ENCODE measurements at places on chromosomes 2 and 18.

- DNase-seq: no peak
Observed at GRCh38 chr2:135072125-135072997, 20.3 kb downstream of the RAB3GAP1 start.

GRCh38 chr2:225428360-225428759 lies 28.9 kb downstream of the NYAP2 start:
- DNase-seq: no peak

DNA sequence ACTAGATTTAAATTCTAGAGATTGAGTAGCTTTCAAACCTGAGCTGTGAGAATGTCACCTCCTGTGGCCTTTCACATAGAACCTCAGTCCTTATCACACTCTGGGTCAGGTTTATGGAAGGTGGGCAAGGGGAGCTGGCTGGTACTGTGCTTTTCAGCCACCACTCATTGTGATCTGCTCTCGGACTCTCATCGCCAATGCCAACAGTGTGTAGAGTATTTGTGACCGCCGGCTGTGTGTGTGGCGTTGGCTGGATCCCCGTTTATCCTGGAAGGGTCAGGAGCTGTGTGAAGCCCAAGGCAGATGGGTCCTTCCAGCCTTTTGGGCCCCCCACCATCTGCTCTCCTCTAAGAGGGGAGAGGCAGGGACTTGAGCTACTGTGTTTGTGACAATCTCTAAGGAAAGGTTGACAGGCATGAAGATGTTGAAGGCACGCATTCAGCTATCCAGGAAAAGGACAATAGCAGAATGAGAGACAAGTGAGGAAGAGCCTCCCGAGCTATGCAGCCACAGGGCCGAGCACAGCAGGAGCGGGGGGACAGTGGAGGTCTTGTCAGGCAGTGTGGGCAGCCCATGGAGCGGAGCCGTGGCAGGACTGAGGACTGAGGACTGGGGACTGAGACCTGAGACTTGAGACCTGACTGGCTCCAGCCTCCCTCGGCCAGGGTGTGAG lies 107.1 kb upstream of the TPO start:
- DNase-seq: no peak

GRCh38 chr2:134670955-134671354 lies 47.8 kb downstream of the TMEM163 start:
- DNase-seq: no peak

DNA sequence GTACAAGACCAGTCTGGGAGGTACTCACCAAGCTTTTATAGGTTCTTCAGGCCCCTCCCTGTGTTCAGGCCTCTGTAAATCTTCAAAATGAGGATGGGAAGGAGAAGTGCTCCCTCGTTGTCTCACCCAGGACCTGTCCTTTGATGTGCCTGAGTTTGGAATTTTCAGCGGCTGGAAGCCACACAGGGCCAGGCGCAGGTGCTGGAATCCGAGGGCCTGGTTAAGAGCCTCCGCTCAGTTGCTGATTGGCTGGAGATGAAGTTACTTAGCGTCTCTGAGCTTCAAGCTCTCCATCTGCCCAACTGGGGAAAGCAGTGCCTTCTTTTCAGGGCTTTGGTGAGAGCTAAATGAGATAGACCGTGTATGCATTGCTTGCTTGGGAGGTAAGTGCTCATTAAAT lies 30.0 kb downstream of the HJURP start:
- no peak for DNase-seq

- no peak for DNase-seq
Observed at GRCh38 chr2:64632835-64633819, 20.6 kb downstream of the SERTAD2 start.

DNA sequence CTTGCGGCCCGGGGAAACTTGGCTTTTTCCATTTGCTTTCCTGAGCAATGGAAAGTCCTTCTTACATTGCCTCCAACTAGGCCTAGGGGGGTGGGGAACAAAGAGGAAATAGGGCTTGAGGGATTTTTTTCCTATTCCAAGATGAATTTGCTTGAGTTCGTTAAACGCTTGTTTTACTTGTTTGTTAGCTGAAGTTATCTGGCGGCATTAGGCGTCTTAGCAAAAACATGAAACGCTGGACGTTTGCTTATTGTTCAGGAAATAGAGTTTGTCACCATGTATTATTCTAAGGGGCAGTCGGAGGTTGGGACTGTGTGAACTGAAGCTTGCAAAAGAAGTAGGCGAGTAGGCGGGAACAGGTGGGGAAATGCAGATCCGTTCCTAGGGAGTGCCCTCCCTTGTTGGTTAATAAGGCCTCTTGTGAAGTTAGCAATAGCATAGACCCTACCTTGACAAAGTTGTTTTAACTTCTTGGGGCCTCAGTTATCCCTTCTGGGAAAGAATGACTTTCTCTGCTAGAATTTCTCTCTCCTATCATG lies 1.9 kb downstream of the CABLES1 start:
- DNase-seq: no peak

GRCh38 chr2:164937864-164938401 lies 17.4 kb downstream of the SLC38A11 start:
- DNase-seq: no peak

DNA sequence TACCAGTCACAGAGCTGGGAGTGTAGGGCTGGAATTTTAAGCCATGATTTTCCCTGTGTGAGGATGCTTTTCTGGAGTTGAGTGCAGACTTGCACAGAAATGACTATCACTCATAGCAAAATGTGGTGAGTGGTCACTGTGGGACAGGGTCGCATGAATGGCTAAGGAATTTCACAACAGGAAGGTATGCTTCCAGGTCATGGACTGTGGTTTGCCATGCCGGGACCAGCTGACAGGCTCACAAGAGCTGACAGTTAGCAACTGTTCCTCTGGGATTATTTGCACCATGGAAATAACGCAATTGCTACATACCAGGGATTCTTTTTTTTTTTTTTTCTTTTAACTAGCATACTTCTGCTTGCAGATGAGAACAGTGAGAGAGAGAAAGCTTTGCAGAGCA lies 3.8 kb upstream of the UXS1 start:
- no peak for DNase-seq

GRCh38 chr18:8865934-8866333 lies 160.6 kb downstream of the MTCL1 start:
- no peak for DNase-seq

DNA sequence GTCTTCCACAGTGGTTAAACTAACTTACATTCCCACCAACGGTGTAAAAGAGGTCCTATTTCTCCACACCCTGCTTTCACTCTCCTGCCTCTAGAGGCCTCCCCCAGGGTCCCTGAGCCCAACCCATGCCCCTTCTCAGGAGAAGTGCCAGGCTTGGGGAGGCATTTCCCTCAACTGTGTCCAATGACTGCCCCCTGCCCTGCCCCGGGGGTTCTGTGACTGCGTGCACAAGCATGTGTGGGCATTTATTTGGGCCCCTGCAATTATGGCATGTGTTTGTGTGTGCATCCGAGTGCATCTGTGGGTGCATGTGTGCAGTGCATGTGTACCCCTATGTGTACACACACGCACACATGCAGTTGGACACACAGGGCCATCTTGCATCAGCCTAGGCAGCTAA lies 57.3 kb downstream of the INHBB start:
- DNase-seq: no peak

DNA sequence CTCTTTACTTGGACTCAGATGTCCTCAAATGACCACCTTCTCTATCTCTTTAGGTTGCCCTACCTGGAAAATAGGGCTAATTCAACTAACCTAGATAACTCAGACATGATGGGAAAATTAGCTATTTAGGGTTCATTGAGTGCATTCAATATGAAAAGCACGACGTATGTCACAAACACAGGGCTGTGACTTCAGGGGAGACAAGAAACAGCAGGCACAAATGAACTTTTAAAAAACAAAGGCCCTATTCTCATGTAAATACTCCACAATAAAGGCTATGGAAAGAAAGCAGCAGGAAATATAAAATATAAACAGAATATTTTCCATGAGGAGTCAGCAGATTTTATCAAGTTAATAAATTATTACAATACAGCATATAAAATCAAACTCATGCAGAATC lies 97.8 kb downstream of the SS18 start:
- DNase-seq: no peak

DNA sequence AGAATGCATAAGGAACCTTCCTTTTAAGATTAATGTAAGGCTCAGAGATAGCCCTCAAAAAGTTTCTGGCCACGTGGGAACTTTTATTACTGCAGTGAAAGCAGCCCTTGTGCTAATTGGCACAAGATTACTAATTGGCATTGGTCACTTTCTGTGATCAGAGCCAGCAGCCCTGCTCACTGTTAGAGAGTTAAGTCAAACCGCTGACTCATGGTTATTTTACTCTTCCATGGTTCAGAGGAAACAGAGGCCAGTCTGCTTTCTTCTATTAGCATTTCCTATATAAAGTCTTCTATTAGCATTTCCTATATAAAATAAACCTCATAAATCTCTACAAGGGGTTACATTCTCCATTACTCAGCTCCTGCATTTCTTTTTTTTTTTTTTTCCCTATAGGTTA lies 1.5 kb upstream of the SLC35G4 start:
- DNase-seq: no peak

GRCh38 chr18:76806301-76806700 lies 16.1 kb upstream of the ZNF236 start:
- no peak for DNase-seq

GRCh38 chr2:48043131-48043700 lies 136.9 kb upstream of the FBXO11 start:
- DNase-seq: no peak

DNA sequence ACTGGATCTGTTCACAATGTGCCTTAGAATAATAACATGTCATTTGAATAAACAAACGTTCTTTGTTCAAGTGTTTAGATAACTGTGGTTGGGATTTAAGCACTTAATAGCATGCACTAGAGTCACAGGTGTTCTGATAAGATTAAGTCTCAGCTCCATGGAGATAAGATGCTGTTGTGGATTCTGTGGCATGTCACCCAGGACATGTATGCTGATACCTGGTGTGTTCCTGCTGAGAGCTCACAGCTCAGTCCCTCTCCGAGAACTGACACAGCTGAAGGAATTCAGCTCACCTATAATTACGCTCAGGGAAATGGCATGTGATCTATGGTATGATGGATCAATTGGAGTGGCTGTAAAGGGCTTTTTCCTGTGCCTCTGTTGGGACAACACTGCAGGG lies 75.4 kb upstream of the ST6GAL2 start:
- DNase-seq: no peak

GRCh38 chr2:239312081-239312511 lies 88.7 kb downstream of the HDAC4 start:
- no peak for DNase-seq

DNA sequence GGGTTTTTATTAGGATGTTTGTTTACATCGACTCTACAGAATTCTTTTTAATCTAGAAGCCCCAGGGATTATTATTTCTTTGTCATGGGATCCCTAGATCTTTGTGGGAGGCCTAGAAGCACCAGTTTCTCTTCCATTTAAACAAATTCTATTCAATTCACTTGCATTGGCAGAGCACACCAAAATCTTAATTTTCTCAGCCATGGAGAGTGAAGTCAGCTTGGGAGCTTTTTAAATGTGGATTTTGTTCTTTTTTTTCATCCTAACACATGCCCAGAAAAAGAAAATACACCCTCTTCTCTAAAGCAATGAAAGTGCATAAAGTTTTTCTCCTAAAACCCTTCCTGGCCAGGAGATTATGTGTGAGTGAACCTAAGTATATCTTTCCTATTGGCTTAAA lies 38.5 kb downstream of the CDCA7 start:
- DNase-seq: no peak

DNA sequence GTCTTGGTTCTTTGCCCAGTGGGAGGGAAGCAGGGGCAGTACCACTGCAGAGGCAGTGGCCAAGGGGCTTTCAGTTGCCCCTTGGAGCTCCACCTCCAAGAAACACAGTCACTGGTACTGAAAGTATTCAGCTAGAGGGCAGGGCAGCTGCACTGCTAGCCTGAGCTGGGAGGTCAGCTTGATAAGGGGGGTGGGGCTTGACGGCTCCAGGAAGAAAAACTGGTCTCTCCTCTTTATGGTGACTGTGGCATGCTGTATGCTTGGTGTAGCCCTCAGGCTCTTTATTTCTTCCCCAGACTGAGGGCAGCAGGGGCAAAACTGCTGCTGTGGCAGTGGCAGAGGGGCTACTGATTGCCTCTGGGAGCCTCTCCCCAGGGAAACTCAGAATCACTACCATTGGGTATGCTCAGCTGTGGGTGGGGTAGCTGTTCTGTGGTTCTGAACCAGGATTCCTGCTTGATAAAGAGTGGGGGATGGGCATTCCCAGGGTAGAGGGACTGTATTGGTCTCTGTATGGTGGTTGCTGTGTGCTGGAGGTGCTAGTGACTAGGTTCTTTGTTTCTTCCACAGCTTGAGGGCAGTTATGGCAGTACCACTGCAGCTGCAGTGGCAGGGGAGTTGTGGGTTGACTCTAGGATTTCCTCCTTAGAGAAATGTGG lies 134.6 kb upstream of the SCN7A start:
- DNase-seq: no peak

- no peak for DNase-seq
Observed at GRCh38 chr2:72361521-72361920, 213.9 kb upstream of the CYP26B1 start.

GRCh38 chr2:12495247-12495868 lies 221.4 kb upstream of the TRIB2 start:
- no peak for DNase-seq

GRCh38 chr2:85878719-85879370 lies 9.9 kb downstream of the ST3GAL5 start:
- DNase-seq: no peak

DNA sequence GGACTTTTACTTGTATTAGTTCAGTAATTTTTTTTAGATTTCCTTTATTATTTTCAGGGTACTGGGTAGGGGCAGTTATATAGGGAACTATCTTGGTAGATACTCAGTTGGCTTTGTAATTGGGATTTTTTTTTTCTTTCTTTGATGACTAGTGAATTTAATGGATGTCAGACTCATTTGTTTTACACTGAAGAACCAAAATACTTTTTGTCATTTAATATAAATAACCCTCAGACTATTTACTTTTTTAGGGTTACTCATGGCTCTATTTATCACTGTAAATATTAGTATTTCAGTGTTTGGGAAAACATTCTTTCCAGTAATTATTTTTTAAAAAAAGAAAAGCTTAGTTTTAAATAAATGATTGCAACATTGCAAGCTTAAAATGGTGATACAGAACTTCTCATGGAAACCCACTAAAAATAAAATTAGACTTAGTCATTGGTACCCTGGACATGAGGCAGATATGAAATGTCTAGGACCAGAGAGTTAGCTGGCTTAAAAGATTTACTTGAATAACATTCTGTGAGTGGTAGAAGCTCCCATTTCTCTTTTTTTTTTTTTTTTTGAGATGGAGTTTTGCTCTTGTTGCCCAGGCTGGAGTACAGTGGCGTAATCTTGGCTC lies 74.4 kb upstream of the CYP20A1 start:
- DNase-seq: no peak

DNA sequence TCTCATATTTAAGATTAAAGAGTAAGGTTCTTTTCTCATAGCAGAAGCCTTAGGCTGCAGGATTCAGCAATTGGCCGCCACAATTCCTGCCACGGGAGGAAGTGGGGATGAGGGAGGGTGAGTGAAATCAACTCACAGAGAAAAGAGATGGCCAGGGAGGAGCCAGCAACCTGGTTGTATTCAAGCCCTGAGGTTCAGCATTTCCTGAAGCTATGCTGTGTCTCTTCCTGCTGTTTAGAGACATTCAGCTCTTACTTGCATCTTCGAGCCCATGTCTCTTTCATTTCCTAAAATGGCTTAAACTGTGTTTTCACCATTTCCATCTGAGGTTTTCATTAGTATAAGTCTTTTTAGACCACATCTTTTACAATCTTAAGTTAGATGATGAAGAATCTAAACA lies 522.6 kb downstream of the CNTNAP5 start:
- no peak for DNase-seq

GRCh38 chr2:109719871-109720270 lies 74.2 kb upstream of the RGPD5 start:
- no peak for DNase-seq
